ENCODE measurements at places on chromosomes 13 and 19.

- no peak for DNase-seq
These were observed 8.9 kb upstream of the WBP4 start for GRCh38 chr13:41052441-41052840.

- DNase-seq, result no peak
These were observed 487.1 kb downstream of the EFNB2 start for GRCh38 chr13:106048386-106048785.

DNA sequence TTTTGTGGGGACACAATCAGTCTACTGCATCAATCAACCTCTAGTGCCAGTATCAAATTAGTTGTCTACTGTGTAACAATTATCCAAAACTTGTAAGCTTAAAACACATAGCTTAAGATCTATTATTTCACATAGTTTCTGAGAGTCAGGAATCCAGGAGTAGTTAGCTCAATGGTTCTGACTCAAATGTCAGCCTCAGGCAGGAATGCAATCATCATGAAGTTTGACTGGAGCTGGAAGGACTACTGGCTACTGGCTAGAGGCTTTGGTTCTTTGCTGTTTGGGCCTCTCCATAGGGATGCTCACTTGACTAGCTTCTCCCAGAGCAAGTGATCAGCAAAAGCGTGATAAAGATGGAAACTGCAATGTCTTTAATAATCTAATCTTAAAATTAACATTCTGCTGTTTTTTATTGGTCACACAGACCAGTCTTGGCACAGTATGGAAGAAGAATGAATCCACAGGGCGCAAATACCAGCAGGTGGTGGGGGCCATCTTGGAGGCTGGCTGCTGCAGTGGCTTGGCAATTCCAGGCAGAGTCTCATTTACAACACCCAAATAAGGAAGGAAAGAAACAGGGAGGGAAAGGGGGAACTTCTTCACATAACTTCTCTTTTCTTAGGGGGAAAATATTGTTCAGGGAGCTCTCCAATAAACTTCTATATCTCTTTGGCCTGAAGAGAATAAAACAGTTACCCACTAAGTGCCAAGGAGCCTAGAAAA lies 15.7 kb downstream of the CAB39L start:
- DNase-seq, result no peak

DNA sequence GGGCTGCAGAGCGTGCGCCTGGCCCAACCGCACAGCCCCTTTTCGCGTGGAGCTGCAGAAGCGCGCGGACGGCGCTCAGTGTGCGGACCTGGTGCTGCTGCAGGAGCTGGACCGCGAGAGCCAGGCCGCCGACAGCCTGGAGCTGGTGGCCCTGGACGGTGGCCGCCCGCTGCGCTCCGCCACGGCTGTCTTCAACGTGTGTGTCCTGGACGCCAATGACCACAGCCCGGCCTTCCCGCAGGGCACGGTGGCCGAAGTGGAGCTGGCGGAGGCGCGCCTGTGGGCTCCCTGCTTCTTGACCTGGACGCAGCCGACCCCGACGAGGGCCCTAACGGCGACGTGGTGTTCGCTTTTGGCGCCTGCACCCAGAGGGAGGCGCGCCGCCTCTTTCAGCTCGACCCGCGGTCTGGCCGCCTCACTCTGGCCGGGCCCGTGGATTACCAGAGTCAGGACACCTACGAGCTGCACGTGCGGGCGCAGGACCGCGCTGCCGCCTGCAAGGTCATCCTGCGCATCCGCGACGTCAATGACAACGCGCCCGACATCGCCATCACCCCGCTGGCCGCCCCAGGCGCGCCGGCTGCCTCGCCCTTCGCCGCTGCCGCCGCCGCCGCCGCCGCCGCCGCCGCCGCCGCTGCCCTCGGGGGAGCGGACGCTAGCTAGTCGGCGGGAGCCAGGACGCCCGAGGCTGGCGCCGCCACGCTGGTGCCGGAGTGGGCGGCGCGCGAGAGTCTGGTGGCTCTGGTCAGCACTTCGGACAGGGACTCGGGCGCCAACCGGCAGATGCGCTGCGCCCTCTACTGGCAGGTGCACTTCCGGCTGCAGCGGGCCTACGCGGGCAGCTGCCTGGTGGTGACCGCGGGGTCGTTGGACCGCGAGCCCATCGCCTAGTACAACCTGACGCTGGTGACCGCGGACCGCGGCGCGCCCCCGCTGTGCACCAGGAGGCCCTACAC lies 172.2 kb downstream of the OLFM4 start:
- no peak for DNase-seq

DNA sequence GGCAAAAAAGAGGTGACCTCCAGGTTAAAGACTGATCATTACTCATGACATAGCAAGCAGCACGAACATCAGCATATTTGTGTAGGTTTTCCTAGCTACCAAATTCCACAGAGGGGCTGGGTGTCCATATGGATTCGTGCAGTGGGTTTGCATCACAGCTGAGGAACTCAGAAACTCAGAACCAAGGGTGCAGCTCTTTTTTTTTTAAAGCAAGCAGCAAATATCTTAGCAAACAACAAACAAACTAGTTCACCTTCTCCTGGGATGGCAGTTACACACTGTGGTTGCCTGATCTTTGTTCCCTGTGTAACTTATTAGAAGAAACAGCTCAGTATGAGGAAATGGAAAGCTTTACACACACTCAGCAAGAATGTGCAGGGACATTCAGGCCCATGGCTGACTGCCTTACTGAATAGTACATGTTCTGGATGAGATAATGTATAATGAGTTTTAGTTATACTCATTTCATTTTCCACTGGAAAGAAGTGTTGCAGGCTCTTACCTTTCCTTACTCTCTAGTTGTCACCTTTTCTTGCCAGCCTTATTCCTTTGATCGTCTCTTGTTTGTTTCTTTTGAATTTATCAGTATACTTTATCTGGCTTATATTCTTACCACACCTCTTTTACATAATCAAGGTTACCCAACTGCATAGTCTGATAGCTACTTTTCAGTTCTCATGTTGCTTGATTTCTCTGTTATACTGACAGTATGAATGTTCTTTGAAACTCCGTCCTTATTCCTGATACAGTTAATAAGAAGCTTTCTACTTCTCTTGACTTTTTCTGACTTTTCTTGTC lies 4.3 kb downstream of the NDFIP2 start:
- peak; percentile 86 for DNase-seq

DNA sequence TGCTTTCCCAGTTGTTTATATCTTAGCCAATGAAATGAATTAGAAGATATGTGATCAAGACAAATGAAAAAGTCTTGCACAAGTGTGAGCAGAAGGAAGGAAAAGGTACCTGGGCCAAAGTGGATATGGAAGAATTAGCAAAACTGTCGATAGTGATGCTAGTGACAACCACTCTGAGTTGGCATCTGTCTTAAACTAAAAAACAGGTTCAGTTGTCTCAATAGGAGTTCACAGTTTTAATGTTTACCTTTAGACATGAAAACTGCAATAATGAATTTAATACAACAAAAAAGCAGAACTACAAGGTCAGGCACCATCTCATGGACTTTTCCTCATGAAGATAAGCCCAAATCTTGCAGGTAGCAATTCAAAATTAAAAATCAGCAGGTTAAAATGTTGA lies 688.5 kb downstream of the EFNB2 start:
- DNase-seq, result no peak
